Skin of body (tissue), 3 donors: ENCODE measurements at places on chromosomes 16 and 17. TPM values are rescaled to one million over a fixed set of nuclear protein-coding genes. Genes with fewer than 3 reads are reported as not detected.

GRCh38 chr17:82234211-82235055, 5.6 kb downstream of the SLC16A3 start:
- no peak for DNase-seq

- DNase-seq = no peak
These were observed 14.8 kb downstream of the HDAC5 start for GRCh38 chr17:44108440-44109311.

- DNase-seq = no peak
These were observed 19.2 kb upstream of the ABAT start for GRCh38 chr16:8655184-8655717.

DNA sequence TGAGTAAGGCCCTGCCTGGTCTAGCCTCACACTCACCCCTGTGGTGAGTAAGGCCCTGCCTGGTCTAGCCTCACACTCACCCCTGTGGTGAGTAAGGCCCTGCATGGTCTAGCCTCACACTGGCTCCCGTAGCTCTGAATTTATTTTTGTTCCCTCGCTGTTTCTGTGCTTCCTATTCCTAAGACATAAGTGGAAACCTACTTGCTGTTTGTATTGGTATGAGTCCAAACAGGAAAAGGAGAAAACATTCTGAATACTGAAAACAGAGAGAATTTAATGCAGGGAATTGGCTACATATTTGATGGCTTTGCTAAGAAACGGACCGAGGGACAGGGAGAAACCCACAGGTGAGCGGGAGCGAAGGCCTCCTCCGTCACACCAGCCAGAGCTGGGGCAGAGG, 267.8 kb downstream of the FOXL1 start:
- DNase-seq = no peak

METTL22 gene
- 26.9 TPM for total RNA-seq

TERF2IP gene
- 50.1 TPM for total RNA-seq

CCL16 gene
- total RNA-seq = not detected

GRCh38 chr17:43547659-43548256, 1.6 kb upstream of the ETV4 start:
- no peak for DNase-seq

DNA sequence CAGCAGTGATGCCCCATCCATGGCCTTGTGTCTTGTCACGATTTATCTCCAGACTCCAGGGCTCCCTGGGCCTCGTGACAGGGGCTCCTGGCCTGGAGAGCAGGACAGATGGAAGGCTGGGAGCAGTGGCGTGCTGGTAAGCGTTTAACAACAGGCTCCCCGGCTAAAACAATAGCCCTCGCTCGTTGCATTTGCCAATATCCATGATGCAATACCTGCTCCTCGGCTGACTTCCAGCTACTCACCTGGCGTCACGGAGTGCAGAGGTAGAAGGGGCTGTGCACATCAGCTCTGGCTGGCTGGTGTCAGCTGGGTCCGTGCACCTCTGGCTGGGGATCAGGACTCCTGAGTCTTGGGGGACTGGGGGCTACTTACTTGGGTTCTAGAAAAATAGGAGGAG, 1.5 kb upstream of the BICDL2 start:
- DNase-seq = no peak

HCRT gene
- not detected for total RNA-seq

DNA sequence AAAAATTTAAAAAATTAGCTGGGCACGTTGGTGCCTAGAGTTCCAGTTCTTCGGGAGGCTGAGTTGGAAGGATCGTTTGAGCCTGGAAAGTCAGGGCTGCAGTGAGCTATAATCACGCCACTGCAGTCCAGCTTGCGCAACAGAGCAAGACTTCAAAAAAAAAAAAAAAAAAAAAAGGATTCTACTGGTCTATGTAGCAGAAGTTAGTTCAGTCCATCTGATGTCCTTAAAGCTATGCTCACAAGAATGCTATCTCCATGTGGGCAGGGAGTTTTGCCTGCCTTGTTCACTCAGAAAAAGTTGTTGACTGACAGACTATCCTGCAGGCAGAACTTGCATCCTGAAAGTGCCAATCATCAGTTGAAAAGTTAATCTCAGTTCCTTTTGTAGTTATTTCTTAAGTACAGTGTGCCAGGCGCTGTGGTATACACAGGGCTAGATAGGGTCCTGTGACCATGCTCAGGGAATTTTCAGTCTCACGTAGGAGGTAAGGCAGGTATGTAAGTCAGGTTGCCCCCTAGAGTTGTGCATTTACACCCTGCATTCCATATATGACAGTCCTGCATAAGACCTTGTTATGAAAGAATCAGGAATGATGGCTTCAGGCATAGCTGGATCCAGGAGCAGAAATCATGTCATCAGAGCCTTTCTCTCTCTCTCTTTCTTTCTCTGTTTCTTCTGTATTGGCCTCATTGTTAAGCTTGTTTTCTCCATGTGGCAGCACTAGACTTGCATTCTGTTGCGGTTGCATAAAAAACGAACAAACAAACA, 7.6 kb downstream of the SYT17 start:
- DNase-seq = no peak

KRT40 gene
- total RNA-seq = 7.7 TPM

DNA sequence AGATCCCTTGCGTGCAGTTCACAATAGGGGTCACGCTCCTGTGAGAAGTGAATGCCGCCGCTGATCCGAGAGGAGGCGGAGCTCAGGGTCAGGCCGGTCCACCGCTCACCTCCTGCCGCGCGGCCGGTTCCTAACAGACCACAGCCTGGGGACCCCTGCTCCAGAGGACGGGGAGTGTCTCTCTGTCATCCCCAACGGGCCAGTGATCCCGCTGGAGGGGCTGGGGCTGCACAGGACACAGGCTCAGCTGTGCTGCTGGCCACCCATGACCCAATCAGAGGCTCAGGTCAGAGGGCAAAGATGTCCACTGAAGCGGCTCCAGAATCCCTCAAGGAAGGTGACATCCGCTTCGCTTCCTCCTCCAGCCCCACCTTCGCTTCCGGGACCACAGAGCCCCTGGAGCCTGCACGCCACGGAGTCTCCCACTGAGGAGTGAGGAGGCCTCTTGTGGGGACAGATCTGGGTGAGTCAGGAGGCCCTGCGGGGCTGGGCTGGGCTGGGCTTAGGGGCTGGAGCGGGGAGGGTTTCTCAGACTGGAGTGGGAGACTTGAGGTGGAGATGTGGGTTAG, 115.4 kb downstream of the METRNL start:
- no peak for DNase-seq

DNA sequence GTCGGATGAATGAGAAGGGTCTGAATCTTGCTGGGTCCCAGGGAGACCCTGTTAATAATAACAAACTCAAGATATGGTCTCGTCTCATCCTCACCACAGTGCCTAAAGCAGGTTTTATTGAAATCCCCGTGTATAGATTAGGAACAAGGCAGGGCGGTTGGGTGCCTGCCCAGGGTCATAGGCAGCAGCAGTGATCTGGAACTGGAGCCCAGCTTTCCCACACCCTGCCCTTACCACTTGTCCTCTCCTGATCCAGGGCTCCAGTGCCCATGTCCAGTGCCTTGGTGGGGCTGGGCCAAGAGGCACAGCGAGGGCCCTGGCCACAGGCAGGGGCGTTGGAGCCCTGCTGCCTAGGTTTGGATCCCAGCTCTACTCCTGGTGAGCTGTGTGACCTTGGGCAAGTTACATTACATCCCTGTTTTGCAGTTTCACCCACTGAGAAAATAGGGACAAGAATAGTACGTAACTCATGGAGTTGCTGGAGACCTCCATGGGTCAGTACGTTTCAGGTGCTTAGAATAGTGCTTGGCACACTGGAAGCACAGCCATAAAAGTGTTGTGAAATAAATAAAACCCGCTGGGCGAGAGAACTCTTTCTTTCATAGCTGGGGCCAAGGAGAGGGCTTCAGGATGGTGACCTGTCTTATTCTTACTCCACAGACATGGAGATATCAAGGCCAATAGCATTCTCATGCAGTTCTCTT, 13.9 kb downstream of the SOCS3 start:
- DNase-seq = no peak

- DNase-seq = no peak
These were observed 238.8 kb downstream of the MRTFB start for GRCh38 chr16:14309906-14310305.

ADAMTS18 gene
- total RNA-seq = 25.0 TPM

DNA sequence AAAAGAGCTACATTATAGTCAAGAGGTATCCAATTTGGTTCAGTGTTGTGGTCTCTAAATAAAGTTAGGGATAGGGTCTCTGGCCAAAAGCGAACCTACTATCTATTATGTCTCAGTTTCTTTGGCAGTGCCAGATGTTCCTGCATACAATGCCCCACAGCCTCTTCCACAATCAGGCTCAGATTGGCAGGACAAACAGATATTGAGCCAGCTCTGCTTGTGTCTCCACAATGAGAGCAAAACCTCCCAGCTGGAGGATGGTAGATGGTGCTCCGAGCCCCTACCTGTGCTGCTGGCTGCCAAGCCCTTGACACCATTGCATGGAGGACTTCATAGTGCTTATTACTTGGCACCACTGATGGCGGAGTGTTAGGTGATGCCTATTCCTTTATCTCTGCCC, 19.7 kb downstream of the PHAF1 start:
- DNase-seq = no peak

GRCh38 chr17:2034157-2034556, 4.2 kb downstream of the DPH1 start:
- no peak for DNase-seq

TIMP2 gene
- total RNA-seq = 101 TPM

GRCh38 chr17:69093995-69094394, 33.3 kb upstream of the ABCA9 start:
- no peak for DNase-seq

BRIP1 gene
- total RNA-seq = 10.5 TPM

DNA sequence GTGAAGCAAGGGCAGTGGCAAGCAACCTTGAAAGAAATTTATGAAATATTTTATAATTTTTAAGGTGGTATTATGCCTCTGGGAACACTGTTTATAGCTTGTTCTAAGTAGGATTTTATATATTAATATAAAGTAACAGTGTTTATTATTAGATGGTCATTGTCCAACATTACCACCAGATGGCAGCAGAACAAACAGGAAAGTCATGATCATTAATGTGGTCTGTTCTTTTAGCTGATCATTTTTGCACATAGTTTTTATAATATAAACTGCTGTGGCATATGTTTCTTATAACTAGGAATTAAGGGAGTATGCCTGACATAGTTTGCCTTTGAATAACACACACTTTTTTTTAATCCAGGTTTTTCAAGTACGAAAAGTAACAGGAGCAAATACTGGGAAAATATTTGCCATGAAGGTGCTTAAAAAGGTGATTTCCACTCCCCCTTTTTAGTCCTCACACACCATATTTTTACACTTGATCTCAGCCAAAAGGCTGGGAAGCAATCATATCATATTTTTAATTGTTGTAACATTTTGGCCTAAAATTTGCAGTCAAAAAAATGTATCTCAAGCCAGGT, 21.4 kb downstream of the RPS6KB1 start:
- peak; percentile 21 for DNase-seq

- no peak for DNase-seq
These were observed 106.9 kb upstream of the SIAH1 start for GRCh38 chr16:48492133-48492532.

GRCh38 chr16:5928476-5929065, 831.0 kb upstream of the EEF2KMT start:
- peak; percentile 15 for DNase-seq

- no peak for DNase-seq
These were observed 329.2 kb downstream of the HS3ST3B1 start for GRCh38 chr17:14630046-14630445.

GRCh38 chr16:17921357-17921978, 415.1 kb downstream of the NPIPA8 start:
- DNase-seq = no peak

DNA sequence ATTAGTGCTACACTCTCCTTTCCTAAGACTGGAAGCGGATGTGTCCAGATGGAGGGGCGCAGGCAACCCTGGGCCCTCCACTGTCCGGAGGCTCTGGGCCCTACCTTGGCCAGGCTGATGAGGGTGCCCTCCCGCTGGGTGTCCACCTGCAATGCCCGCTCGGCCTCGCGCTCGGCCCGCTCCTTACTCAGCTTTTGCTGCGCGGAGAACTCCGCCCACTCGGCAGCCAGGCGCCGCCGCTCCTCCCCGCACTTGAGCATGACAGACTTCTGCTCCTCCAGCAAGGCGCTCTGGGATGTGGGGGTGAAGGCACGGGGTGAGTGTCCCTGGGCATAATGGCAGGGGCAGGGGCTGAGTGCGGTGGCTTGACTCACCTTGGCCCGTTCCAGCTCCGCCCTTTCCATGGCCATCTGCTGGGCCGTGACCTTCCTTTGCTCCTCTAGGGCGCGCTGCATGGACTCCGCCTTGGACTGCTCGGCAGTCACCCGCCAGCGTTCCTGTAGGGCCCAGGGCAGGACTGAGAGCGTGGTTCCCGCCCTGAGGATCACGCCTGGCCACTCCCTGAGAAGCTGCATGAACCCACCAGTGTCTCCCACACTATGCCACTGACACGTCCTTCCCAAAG, 10.1 kb upstream of the MRPL38 start:
- no peak for DNase-seq

KRT31 gene
- total RNA-seq = 52.1 TPM

ADAM11 gene
- total RNA-seq = 0.89 TPM

OSGIN1 gene
- total RNA-seq = 0.30 TPM

DNA sequence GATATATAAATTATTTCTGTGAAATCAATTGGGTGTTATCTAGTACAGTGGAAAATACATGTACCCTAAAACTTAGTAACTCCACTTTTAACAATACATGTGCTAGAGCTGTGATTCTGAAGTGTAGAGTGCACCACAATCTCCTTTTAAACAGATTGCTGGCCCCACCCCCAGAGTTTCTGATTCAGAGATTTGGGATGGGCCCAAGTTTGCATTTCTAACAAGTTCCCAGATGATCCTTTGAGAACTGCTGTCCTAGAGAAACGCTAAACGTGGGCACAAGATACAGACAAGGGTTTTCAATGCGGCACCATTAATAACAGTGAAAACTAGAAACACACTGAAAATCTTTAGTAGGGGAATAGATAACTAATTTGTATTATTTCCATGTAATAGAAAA, 49.2 kb downstream of the NXPH3 start:
- no peak for DNase-seq

DNA sequence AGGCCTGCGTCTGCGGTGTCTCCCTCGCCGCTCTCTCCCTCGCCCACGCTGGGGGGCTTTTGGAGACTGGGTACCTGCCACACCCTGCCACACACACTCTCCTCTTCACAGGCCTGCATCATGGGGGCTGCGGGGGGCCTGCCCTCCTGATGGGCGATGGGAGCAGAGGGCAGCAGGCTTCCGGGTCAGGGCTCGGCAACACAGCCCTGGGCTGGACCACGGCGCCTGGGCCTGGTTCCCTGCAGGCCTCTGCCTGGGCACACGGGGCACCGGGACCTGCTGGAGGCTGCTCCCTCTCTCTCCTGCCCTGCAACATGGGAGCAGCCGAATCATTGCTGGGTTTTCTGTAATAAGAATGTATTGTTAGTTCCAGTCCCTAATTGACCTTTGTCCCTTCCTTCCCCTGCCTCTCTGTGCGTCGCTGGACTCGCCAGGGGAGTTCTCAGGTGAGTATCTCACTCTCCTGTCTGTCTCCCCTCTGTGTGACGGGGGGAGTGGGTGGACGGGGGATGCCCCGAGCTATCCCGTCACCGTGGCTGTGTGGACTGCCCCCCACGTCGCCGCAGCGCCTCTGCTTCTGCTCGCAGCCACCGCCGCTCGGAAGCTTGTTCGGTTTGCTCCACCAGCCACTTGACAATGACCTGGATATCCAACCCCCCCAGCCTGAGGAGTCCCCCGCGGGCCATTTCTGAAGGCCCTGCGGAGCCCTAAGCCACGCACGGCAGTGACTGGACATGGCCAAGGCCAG, 13.5 kb downstream of the NME3 start:
- DNase-seq = no peak
